ENCODE measurements at places on chromosomes 16 and 17. TPM values are rescaled to one million over a fixed set of nuclear protein-coding genes. Genes with fewer than 3 reads are reported as not detected.

DNA sequence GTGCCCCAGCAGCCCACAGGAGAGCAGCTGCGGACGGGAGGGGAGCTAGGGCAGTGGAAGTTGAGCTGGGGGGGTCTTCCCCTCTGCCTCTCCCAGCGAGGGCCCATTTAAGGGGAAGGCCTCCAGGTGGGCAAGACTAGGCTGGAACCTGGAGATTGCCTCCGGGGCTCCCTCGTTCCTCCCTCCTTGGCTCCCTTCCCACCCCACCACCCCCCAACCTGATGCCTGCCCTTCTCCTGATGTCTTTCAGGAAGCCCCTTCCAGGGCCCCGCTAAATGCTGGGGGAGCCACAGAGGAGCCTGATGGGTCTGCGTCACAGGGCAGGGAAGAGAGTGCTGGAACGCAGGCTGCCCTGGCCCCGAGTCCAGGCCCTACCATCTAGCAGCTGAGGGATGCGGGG lies 16.7 kb downstream of the ADGRG1 start:
- no peak overlapping the region for H3K4me3 ChIP-seq
- peaks cover 5% of the 10 kb centered on the region for H3K36me3 ChIP-seq
- H3K4me1 ChIP-seq: peaks cover 35% of the 10 kb centered on the region
- no peaks in the 10 kb centered on the region for H3K27me3 ChIP-seq

GRCh38 chr16:87922250-87922871 lies 14.0 kb downstream of the CA5A start:
- H3K4me3 ChIP-seq: no peak overlapping the region
- peak overlapping the region; percentile 45 for H3K27ac ChIP-seq
- peaks cover 49% of the 10 kb centered on the region for H3K4me1 ChIP-seq
- peak; percentile 46 for DNase-seq

DNA sequence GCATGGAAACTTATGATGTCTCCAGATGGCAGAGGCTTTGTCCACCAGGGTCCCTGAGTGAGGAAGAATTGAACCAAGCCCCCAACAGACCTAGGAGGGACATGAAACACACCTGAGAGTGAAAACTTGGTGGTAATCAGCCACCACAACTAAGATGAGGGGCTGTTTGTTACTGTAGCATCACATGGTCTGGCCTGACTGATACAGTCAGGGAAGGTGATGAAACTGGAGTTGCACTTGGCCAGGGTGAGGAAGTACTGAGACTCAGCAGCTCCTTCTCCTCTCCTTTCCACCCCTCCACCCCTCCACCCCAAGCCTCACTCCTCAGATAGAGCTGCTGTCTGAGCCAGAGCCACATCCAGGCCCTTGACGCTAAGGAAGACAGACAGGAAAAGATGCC lies 37.2 kb downstream of the C16orf82 start:
- no peak for DNase-seq
- H3K36me3 ChIP-seq: no peaks in the 10 kb centered on the region
- no peak overlapping the region for H3K27ac ChIP-seq
- H3K27me3 ChIP-seq: no peaks in the 10 kb centered on the region
- no peak overlapping the region for H3K4me3 ChIP-seq
- no peaks in the 10 kb centered on the region for H3K4me1 ChIP-seq

DNA sequence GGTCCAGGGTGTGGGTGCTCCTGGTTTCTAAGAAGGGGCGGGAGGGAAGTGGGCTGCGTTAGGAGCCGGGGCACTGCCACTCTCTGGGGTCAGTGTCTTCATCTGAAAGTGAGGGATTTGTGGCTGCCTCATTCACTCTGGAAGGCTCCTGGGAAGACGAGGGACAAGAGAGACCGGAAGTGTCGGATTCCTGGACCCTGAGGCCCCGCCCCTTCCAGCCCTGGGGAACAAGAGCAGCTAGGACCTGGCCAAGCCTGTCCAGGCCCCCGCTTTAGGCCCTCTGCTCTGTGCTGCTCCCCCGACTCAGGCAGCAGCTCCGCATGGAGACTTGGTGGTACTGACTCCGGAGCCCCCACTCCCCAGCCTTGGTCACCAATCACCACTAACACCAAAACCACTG lies 6.5 kb downstream of the LGALS3BP start:
- no peak overlapping the region for H3K27ac ChIP-seq
- H3K36me3 ChIP-seq: no peaks in the 10 kb centered on the region
- no peak overlapping the region for H3K4me3 ChIP-seq
- no peak for DNase-seq

- no peak for DNase-seq
- H3K4me1 ChIP-seq: peaks cover 24% of the 10 kb centered on the region
- no peak overlapping the region for H3K4me3 ChIP-seq
- no peak overlapping the region for H3K27ac ChIP-seq
- H3K36me3 ChIP-seq: no peaks in the 10 kb centered on the region
Measured at GRCh38 chr17:65638221-65638975, 77.0 kb upstream of the AXIN2 start.

- H3K27ac ChIP-seq: no peak overlapping the region
- H3K36me3 ChIP-seq: no peaks in the 10 kb centered on the region
- no peaks in the 10 kb centered on the region for H3K27me3 ChIP-seq
- no peak for DNase-seq
- no peak overlapping the region for H3K4me3 ChIP-seq
- H3K4me1 ChIP-seq: no peaks in the 10 kb centered on the region
Measured at GRCh38 chr16:68281368-68282063, 17.2 kb downstream of the SLC7A6 start.

The ABCC12 gene
- total RNA-seq: not detected

DNA sequence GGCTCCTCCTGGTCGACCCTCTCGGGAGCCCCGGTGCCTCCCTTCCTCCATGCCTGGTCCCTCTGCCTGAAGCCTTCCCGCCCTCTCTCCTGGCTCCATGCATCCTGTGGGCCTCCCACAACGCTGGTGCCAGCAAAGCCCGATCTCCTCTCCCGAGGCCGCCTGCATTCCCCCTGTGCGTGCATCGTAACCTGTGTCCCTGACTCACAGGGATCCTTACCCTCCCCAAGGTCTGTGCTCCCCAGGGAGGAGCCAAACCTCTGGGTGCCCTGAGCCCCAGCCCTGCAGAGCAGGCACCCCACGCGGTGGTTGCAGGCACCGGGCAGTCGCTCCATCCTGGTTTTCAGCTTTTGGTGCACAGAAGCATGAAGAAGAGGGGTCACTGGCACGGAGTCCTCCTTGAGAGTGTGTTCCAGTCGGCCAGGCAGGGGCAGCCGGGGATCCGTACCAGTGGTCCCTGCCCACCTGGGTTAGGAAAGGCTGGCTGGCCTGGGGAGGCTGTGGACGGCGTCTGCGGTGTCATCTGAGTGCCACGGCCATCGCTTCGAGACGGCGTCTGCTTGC lies 1.8 kb upstream of the ENPP7 start:
- H3K36me3 ChIP-seq: no peaks in the 10 kb centered on the region
- H3K4me1 ChIP-seq: peaks cover 10% of the 10 kb centered on the region
- H3K27ac ChIP-seq: no peak overlapping the region
- H3K27me3 ChIP-seq: no peaks in the 10 kb centered on the region
- no peak for DNase-seq
